HuH-7.5 (cell line): ENCODE measurements at places on chromosomes 5 and 9.

DNA sequence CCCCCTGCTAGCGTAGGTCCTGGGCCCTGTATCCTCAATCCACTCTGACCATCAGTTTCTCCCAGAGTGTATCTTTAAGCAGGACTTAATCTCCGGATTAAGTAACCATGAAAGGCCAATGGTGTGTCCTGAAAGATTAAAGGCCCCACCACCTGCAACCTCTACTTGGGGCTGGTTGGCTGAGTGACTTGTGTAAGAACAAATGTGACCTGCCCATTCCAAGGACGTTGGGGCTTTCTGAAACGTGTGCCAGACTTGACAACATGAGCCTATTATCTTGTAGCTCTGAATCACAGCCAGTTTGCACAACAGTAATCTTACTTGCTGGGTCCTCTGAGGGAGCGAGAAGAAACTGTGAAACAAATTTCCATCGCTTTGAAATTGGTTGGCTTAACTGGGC lies 3.1 kb upstream of the PRELID2 start:
- no peak for DNase-seq

GRCh38 chr9:100086097-100086635 lies 12.6 kb downstream of the ERP44 start:
- DNase-seq = no peak

GRCh38 chr9:78422309-78422708 lies 125.4 kb downstream of the PSAT1 start:
- no peak for DNase-seq

DNA sequence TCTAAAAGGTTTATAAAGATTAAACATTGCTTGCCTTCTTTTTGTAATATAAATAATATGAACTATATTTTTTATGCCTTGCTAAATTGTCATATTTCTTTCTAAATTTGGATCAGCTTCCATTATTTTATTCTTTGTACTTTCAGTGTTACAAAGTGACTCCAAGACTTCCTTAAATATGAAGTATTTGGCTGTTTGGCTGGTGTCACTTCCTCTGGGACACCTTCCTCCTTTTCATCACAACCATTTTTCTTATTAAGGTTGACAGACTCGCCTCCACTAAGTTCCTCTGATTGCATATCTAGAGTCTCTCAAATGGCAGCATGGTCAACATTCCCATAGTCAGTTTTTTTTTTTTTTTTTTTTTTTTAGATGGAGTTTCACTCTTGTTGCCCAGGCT lies 73.8 kb upstream of the SLC1A1 start:
- DNase-seq = no peak

DNA sequence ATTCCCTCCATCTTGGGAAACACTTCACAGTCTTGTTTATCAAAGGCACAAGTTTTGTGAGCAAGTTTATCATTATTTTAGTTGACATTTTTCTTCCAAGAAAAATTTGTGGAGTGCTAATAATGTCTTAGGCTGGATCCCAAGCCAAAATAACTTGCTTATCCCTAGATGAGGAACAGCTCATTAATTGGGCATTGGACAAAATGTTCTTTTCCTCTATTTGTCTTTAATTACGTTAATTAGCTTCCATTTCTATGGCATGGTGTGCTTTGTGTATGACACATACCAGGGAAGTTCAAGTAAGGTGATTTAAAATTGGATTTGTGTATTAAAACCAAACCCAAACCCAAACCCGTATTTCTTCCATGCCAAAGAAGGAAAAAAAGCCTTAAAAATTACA lies 379.5 kb downstream of the SH3GL2 start:
- DNase-seq = no peak

- no peak for DNase-seq
These were observed 486.4 kb downstream of the HINT1 start for GRCh38 chr5:130678637-130679036.

GRCh38 chr5:38323645-38324295 lies 65.4 kb downstream of the EGFLAM start:
- no peak for DNase-seq

DNA sequence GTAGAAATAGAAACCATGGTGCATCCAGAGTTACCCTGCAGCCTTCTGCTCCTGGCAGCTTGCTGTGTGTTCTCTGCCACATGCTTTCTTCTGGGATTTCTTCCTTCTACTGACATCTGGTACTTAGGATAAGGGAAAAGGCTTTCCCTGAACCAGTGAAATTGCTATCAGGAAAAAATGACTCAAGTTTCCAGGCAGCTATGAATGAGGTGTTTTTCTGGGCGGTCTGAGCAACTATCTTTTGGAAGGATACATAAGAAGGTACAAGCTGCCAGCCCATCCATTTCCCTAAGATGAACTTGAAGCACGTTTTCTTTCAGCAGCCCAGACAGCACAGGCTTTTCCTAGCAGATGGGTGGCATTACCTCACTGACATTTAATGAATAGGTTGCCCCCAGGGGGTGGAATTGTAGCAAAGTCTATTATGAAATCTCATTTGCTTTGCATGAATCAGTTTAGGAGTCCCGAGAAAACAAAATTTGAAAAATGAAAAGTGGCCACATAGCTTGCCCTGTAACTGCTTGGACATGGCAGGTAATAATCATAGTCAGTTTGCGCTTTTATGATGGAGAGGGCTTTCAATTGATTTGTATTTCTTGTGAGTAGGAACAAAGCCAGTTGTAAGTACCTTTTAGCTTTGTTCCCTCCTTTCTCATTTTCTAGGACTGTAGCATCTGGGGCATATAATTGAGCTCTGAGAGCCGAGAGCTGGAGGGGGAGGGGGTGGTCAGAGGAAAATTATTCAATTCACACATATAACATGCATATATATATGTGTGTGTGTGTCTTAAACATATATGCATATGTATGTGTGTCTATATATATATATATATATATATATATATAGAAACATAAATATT lies 108.5 kb downstream of the C9orf152 start:
- DNase-seq = no peak

- DNase-seq = no peak
These were observed 58.2 kb upstream of the GGTA1 start for GRCh38 chr9:121557581-121558447.

DNA sequence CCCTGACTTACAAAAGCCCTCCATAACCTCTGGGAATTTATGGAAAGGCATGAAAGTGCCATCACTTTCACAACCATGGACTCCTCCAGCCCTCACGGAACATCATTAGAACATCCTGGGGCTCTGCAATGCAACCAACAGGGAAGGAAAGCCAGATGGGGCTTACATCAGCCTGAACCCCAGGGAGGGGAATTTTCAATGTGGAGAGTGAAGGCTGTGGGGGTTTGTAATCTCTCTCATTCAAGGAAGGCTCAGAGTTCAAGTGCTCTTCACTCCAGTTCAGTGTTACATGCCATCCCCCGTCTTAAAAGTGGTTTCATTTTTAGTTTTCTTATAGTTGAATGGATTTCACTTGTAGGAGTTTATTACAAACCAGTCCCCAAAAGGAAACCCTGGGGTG lies 5.7 kb downstream of the SPRY4 start:
- no peak for DNase-seq

DNA sequence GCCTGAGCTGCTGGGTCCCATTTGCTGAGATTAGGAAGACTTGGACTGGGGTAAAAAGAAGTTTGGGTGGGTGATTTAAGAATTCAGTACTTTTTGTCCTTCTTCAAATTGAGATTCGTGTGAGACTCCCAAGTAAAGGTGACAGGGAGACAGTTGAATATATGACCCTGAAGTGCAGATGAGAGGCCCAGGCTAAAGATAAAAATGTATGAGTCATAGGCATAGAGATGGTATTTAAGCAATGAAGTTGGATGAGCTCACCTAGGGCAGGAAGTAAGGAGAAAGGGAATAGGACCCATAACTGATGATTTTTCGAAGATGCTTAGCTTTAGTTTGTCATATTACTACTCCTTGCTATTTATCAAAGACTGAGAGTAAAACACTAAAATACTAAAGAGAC lies 255.9 kb upstream of the ADRA1B start:
- no peak for DNase-seq

GRCh38 chr5:108321341-108321740 lies 60.6 kb downstream of the FBXL17 start:
- DNase-seq = no peak

- no peak for DNase-seq
These were observed 22.1 kb upstream of the FAM13B start for GRCh38 chr5:138054847-138055558.

- no peak for DNase-seq
These were observed 46.7 kb downstream of the MYO10 start for GRCh38 chr5:16889203-16889971.

DNA sequence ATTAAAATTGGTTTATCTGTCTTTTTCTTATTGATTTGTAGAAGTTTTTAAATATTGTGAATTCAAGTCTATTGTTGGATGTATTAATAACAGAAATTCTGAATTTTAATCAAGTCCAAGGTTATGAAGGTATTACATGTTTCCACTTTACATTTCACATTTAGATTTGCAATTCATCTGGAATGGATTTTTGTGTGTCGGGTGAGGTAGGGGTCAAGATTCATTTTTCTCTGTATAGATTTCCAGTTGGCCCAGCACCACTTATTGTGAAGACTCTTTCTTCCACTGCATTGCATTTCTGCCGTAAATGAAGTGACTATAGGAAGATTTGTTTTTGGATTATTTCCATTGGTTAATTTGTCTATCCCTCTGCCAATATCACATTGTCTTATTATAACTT lies 35.5 kb upstream of the DMRT2 start:
- no peak for DNase-seq

DNA sequence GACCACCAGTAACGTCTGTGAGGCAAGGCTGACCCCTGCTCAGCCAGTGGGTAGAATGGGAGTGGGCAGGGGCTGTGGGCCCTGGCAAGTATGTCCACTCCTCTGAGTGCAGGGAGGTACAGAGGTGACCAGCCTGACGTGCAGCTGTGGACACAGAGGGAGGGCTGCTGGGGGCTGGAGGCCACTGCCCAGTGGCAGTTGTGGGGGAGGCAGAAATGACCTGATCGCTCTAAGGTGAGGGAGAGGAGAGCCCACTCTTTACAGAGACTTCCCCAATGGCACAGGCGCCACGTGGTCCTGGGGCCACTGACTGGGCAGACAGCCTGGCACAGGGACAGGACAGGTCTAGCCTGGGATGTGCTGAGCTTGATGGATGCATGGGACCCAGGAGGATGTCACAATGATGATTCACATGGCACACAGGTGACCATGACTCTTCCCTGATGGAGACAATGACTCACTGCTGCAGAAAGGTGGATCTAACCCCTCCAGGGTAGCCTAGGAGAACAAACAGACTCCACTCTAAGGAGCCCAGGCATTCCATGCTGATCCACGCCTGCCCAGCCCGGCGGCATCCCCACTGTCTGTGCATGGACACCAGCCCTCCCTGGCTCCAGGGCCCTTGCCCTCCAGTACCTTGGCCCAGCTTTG lies 7.7 kb downstream of the LPCAT1 start:
- DNase-seq = peak; percentile 55

DNA sequence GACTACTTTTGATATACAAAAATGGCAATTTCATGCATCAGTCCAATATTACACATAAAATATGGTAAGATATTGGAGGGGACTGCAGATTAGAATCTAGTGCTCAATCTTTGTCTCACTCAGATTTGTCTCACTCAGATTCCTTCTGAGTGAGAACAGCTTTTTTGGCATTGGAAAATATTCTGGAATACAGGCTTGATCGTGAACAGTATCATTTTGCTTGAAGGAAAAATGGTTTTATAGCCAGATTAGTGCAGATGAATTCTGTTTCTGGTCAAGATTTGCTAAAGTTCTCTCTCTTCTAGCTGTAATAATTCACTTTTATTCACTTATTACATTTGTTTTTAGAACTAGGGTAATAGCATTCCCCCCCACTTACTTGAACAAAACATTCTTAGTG lies 51.2 kb downstream of the MAN2A1 start:
- DNase-seq = no peak

DNA sequence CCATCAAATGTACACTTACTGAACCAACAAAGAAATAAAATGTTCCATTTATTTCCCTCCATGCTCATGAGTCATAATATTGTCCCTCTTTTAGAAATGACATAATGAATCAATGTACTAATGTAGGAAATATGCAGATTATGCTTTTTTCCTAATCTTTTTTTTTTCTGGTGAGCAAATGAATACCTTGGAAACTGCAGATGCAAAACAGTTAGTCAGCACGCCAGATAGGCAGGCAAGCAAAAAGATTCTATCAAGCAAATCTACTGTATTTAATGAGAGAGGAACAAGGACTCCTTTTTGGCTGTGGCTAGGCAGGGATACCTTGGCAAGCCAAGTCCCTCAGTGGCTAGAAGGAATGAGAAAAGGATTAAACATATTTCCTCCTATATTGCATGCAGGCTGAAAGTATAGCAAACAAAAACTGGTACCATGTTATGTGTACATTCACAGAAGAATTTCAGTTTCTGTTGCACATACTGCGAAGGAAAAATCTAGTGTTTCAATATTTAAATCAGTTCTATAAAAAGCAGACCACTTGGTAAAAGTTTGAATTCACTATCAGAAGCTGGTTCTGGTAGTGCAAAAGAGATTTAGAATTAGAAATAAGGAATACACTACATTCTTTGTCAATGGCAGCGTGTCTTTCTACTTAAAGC lies 605.4 kb downstream of the TLE1 start:
- no peak for DNase-seq

DNA sequence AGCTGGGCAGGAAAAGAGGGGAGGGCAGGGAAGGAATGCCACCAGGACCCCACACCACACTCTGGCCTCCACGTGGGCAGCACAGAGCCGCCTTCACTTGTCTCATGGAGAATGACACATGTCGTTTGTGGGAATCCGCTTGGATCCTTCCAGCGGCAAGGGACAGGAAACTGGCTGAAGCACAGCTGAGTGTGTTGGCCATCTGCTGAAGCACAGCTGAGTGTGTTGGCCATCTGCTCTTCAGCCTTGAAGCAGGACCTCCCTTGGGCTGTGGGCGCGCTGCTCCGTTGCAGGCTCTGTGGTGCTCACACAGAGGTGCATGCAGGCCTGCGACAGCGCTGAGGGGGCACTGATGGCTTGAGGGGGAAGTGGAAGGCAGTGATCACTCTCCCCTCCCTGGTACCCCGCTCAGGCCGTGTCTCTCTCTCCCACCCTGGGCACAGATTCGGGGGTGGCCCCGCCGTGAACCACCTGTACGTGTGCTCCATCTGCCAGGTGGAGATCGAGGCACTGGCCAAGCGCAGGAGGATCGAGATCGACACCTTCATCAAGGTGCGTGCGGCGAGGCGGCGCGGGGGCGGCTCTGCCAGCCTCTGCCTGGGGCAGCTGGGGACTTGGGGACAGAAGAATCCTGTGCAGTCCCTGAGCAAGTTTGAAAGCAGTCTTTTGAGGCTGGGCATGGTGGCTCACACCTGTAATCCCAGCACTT lies 40.6 kb downstream of the USP20 start:
- DNase-seq = no peak

DNA sequence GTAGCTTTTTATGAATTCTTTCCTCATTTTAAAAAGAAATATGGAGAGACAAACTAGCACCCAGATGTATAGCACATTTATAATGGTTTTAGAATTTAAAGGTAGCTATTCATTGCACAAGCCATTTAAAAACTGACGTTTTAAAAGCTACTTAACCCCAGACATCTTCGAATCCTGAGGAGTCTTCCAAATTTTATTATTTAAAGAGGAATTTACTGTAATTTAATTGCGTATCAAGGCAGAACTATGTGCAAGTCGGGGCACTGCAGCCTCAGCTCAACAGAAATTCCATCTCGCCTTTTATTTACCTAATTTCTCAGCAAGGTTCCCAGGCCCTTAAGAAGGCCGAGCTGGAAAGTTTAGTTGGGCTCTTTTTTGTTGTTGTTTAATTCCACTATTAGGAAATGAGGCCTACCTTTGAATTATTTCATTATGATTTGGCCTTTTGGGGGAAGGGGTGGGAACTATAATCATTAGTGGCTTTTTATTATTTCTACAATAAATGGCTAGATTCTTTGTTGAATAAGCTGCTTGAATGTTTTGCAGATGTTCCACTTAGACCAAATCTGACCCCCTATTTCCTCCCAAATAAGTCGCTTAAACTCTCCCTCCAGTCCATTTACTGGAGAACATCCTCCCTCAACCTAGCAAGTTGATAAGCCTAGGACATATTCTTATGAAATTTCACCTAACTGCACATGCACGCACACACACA lies 20.2 kb downstream of the NR2F1 start:
- no peak for DNase-seq
